ENCODE measurements at places on chromosomes 6 and 20.
A peak's percentile ranks its signal among the peaks of the same experiment; 100 is the strongest.

DNA sequence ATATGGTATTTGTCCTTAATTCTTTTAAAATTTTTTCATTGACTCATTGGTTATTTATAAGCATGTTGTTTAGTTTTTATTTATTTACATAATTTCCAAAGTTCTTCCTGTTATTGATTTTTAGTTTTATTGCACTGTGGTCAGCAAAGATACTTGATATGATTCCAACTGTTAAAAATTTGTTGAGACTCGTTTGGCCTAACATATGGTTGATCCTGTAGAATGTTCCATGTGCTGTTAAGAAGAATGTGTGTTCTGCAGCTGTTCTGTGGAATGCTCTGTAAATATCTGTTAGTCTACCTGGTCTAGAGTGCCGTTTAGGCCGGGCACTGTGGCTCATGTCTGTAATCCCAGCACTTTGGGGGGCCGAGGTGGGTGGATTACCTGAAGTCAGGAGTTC, 197.7 kb downstream of the CD109 start:
- no peak for DNase-seq

- DNase-seq: peak; percentile 99
Measured at GRCh38 chr6:41072836-41073202, at the start of gene NFYA. TSS of gene NFYA (plus strand) at chr6:41072974. CDS start at chr6:41079090, 6,116 bp downstream.

DNA sequence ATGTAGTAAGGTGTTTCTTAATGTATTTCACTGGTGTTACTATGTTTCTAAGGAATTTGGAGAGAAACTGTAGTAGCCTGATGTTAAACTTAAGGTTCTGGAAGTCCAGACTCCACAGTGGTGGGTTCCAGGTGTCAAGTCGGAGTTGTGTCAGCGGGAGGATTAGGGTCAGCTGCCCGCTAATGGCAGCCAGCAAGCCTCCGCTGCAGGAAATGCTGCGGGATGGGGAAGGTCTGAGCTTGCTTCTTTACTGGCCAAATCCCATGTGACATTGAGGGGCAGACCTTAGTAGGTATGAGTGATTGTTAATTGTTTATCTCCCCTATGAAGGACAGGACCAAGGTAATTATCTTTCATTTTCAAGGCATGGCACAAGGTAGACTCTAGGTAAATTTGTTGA, 3.7 kb upstream of the ARID1B start:
- no peak for DNase-seq

- DNase-seq: no peak
Measured at GRCh38 chr6:15380351-15380750, 134.5 kb downstream of the JARID2 start.

DNA sequence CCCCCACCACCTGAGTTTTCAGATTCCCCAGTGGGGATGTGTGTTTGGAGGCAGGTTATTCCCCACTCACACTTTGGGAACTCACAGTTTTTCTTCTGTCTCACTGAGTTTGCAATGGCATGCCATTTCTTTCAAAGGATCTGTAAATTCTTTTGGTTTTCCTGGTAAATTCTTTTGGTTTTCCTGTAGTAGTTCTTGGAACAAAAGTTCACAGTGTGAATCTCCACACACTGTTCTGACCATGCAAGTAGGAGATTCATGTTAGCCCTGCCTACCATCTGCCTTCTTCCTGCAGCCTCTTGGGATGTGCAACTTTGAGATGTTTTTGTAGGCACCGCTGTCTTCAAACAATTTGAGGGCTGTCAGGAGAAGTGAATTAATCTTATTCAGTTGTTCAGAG, 165.6 kb upstream of the OGFRL1 start:
- peak; percentile 54 for DNase-seq

DNA sequence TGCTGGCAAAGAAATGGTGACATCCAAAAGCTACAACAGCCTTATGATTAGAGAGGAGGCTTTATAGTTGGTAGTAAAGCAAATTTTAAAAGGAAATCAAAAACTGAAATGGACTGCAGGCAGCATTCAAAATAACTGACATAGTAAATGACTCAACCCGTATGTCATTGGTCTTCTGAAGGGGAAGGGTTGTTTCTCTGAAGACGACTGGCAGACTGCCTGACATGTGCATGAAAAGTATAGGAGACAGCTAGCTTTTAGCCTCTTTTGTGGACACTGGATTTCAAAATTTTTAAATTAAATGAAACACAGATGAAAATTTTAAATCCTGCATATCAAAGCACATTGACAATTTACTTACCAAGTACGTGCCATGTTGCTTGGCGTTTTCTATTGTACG, 90.7 kb downstream of the TRMT6 start:
- DNase-seq: peak; percentile 40

DNA sequence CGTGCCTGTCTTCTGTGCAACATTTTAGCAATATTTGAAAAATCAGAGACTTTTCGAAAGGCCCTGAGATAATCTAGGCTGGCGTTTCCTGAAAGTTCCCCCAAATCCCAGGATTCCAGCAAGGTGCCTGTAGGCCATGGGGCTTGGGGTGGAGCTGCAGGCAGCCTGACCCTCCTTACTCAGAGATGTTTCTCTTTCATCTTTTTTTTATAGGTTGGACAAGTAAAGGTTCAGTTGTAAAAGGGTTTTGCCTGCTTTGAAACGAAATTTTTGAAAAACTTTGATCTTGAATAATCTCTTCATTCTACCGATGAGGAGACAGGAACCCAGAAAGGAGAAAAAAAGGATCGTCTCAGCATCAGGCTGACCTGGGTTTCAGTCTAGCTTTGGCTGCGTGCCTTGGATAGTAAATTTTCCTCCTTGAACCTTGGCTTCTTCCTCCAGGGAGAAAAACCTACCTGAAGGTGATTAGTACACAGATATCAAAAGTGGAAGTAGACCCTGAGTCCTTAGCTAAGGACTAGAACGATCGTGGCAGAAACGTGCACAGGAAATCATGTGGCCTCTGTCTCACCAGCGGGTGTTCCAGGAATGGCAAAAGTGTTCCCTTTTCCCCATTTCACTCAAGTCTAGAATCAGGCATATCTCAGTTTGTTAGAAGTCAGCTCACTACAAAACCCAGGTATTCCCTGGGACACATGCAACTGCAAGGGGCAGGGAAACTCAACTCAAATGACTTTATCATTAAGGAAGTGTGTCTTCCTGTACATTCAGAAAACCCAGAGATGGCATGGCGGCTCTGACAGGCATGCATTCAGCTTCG, 128.2 kb upstream of the PTPN1 start:
- no peak for DNase-seq

GRCh38 chr6:136438441-136438840, 111.8 kb downstream of the MAP7 start:
- no peak for DNase-seq

GRCh38 chr6:19297880-19298279, 539.3 kb upstream of the ID4 start:
- no peak for DNase-seq

- no peak for DNase-seq
Measured at GRCh38 chr6:125815080-125815910, 24.5 kb downstream of the NCOA7 start.

Data from fibroblast of skin of back (primary cell).